ENCODE measurements at places on chromosomes 4 and X.

- no peak for DNase-seq
Measured at GRCh38 chrX:9339603-9340491, 125.0 kb upstream of the TBL1X start.

GRCh38 chr4:102868153-102868780, 525 bp upstream of the CISD2 start:
- no peak for DNase-seq

- no peak for DNase-seq
Measured at GRCh38 chr4:80178964-80179363, 18.3 kb upstream of the PRDM8 start.

DNA sequence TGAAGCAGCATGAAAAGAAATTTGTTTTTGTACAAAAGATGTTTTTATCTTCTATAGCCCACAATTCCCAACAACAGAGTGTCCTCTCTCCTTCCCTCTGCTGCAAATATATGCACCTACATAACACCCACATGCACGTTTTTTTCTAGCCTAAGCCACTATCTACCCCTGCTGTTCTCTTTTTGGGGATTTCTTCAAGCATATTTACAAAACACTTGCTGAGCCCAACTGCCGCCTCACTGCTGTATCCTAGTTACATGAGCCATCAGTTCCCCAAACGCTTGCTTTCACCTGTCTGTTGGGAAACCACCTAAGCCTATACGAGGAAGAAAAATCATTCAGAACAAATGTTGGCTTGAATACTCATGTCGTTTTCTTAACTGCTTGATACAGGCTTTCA, 127.2 kb downstream of the CHRNA9 start:
- DNase-seq: no peak

- DNase-seq: peak; percentile 54
Measured at GRCh38 chr4:156971676-156972378, at the start of gene PDGFC. TSS of gene PDGFC (minus strand) at chr4:156971799. CDS start at chr4:156970903, 896 bp downstream.

- DNase-seq: no peak
Measured at GRCh38 chrX:1486749-1487361, 34.1 kb upstream of the ASMTL start.

GRCh38 chr4:2786794-2787229, 6.1 kb upstream of the SH3BP2 start:
- no peak for DNase-seq

- no peak for DNase-seq
Measured at GRCh38 chrX:11893933-11894710, 136.1 kb downstream of the MSL3 start.

GRCh38 chr4:128757712-128758111, 51.8 kb upstream of the JADE1 start:
- DNase-seq: peak; percentile 40

Data from midbrain (tissue), 1 donor.